ENCODE measurements at places on chromosomes 3 and 15. TPM values are rescaled to one million over a fixed set of nuclear protein-coding genes. Genes with fewer than 3 reads are reported as not detected.

DNA sequence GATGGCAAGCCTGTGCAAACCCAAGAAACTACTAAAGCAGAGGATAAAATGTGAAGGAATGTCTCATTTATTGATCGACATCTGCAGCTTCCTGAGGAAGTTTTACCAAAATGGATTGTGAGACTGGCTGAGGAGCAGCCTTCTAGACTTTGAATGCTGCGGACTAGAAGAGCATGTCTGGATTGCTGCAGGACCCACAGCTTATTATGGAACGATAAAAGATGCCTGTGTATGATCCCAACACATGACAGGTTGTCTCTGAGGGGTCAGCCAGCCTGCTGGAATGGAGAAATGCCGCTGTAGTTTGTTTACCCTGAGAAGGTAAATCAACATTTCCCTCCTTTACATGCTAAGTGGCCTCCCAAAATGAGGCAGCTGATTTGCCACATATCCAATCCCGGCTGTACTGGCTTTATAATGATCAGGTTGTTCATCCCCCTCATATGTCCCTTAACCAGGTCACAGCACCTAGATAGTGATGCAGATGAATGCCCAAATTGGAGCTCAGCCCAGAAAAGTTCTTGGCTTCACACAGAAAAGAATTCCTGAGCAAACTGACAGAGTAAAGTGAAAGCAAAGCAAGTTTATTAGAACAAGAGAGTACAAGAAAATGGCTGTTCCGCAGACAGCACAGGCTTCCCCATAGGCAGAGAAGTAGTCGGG lies 63.9 kb downstream of the IL12A start:
- no peak for DNase-seq

GRCh38 chr3:19149368-19149767 lies 1.1 kb downstream of the KCNH8 start:
- DNase-seq = peak; percentile 32

DNA sequence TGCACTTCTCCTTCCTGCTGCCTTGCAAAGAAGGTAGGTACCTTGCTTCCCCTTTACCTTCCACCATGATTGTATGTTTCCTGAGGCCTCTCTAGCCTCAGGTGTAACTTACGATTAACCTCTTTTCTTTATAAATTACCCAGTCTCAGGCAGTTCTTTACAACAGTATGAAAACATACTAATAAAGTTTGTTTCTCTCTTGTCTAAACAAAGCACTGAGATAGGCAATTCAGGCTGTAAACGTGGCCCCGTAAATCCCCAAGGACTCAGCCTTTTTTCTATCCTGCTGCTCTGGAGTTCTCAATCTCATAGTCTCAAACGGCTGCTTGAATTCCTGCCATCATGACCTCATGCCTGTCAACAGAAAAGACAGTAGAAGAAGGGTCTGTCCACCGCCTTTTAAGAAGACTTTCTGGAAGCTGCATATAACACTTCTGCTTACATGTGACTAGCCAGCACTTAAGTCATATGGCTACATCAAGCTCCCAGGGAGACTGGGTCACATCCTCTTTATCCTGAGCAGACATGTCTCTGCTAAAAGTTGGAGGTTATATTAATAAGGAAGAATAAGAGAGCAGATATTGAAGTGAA lies 257.8 kb downstream of the EBLN2 start:
- no peak for DNase-seq

GRCh38 chr3:38043486-38043885 lies 4.5 kb downstream of the DLEC1 start:
- DNase-seq = no peak

GRCh38 chr15:37536967-37537605 lies 397.4 kb upstream of the TMCO5A start:
- DNase-seq = peak; percentile 53

DNA sequence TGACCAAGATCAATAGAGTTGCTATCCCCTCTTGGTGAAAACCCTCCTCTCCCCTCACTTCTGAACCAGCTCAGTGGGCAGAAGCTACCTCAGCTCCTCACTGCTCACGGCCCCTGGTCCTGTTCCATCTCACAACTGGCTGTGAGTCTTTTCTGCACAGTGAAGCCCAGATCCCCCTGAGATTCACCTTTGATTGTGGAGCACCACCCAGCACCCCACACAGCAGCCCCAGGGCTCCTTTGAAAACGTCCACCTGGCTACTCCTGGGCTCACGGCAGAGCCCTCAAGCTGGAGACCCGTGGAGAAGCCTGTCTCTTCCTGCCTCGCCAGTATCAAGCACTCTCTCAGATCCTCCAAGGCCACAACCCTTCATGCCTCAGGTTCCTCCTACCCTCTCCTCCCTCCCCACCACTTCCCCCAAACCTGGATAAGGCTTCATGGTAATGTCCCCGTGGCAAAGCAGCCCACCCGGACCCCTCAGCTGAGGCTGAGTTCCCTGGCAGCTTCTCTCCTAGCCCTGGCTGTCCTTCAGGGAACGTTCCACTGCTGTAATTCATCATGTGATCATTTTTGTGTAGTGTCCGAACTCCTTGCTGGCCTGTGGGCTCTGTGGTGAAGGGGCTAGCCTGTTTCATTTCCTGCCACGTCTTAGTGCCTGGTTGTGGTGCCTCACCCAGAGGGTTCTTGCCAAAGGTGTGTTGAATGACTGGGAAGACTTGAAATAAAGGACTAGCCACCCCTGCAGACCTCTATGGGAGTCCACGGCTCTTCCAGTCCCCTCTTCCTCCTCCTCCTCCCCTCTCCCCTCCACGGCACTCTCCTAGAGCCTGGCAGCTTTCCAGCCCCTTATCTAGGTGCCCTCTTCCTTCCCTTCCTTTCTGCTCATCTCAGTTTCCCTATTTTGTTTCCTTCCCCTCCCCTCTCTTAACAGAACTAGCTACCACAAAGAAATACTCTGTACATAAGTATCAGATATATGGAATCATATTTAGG lies 44.5 kb downstream of the KY start:
- peak; percentile 52 for DNase-seq

- no peak for DNase-seq
These were observed at the start of gene LSMEM2 for GRCh38 chr3:50278880-50279224. LSMEM2 (plus strand) TSS chr3:50279087; CDS start chr3:50279114, 27 bp downstream.

DNA sequence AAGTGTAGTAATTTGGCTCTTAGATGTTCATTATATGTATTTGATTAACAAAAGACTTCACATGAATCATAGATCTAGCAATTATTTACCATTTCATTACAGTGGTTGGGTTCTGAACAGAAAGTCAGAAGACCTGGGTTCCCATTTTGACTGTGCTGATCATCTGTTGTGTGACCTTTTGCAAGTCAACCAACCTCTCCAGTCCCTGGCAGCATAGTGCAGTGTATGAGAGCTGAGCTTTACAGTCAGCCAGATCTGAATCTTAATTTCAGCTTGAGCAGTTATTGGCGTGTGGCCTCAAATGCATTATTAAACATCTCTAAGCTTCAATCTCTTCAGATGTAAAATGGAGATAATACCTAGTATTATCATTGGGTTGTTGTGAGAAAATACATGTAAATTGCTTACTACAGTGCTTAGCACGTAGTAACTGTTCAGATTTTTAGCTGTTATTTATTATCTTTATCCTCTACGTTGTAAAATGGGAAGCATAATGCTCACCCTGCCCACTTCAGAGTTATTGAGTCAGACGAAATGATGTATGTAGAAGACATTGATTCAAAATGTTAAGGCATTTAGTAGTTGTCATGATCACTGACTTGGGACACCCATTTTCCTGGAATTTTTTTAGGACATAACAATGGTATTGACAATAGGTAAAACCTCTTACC lies 104.0 kb downstream of the KLHL25 start:
- no peak for DNase-seq

- DNase-seq = no peak
These were observed 21.9 kb downstream of the GABRA5 start for GRCh38 chr15:26888761-26889160.

DNA sequence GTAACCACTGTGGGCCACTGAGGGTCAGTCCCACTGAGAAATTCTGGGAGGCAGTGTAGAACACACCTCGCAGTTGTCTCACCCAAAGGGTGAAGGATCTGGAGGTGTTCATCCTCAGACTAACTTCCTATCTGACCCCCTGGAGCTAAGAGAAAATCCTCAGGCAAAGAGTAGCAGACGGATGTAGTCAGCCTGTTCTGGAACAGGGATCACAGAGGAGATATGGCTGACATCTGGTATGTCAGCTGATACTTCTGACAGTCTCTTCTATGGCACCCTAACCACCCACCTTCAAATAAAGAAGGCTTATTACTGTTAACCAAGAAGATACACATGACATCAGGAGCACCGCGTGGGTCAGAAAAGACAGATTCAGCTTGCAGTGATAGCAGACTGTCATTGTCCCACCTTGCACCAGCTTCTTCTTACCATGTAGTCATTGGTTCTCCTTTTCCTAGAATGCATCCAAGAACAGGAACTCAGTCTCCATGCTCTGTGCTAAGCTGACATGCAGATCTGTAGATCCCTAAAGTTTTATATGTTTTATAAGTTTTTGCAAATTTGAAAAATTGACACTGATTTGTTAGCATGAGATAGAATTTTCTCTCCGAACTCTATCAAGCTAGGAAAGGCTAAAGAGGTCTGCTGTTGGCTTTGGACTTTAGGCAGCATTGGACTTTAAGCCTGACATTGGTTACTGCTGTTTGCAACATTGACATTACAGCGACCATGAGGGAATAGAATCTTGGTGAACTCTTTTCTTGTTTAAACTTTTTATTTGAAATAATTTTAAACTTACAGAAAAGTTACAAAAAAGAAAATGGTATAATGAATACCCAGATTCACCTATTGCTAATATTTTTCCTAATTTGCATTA lies 60.4 kb downstream of the KBTBD12 start:
- DNase-seq = no peak

- DNase-seq = no peak
These were observed 229.2 kb upstream of the CHRM5 start for GRCh38 chr15:33738941-33739664.

DNA sequence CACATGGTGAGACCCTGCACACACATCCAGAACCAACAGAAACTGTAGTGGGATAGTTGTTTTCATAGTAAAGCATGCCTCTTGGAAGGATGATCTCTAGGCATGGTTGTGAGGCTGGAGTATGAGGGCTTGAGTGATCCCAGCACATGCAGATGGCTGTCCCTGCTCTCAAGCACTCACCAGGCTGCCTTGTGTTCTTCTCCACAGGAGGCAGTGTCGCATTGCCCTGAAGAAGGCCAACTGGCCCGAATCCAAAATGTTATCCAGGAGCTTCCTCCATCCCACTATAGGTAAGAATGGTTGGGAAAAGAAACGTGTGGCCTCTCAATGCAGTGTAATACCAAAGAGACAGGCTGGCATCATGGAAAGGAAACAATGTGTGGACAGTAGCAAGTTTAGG lies 82.7 kb downstream of the TMEM39A start:
- no peak for DNase-seq

GRCh38 chr15:93249623-93250022 lies 160.6 kb upstream of the RGMA start:
- DNase-seq = no peak

DNA sequence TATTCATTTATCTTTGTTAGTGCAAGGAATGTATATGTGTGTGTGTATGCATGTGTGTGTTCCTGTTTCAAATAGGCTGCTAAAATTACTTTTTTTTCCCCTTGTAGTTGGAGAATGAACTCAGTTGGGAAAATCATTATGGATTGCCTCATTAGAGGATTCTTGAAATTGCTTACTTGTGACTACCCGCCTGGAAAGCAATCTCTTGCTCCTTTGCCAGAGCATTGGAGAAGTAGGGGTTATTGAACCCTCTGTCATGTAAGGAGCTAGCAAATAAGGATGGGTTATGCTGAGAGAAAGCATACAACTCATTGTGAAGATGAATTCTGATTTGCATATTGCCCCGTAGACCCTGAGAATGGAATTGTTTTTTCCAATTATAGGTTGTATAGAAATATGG lies 474.5 kb downstream of the CADM2 start:
- no peak for DNase-seq

DNA sequence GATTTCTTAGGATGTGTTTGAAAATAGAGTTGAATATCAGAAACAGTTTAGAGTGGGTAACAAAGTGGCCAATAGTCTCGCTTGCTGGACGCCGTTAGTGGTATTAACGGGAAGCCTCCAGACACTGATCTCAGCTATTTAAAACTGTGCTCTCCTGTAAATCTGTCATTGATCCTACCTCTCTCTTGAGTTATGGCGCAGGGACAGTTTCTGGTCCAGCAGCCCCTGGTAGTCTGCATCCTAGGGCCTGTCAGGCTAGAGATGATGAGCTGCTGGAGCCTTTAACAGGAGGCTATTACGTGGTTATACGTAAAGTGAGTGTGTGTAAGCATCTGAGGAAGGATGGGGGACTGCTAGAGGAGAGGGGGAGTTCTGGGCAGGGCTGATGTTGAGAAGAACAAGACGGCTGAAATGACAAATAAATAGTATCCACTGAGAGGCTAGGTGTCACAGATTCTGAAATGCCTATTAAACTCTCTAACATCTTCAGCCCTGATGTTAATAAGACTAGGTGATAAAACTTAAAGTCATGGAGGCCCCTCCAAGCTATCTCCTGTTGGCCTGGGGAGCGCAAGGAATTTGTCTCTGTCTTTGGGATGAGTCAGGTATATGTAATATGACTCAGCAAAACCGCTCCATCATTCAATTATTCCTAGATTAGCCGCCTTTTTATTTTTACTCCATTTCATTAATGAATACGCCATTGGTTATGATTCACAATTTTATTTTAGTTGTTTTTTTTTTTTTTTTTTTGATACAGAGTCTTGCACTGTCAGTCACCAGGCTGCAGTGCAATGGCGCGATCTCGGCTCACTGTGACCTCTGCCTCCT lies 155.7 kb downstream of the GREM1 start:
- DNase-seq = no peak

GRCh38 chr3:21042184-21042583 lies 708.8 kb downstream of the ZNF385D start:
- no peak for DNase-seq

DNA sequence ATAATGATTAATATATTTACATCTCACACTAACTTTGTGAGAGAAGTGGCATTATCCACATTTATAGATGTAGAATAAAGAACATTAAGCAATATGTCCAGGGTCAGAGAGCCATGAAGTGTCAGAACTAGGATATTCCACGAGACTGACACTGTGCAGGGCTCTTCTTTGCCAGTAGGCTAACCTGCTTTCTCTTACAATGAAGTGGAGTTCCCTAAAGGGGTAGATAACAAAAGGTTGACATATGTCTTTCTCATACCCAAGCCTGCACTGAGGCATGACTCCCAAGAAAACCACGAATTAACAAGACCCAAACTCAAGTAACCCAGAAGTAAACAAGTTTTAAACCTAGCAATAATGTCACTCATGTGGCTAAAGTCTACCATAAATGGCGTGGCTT lies 191.5 kb upstream of the SLC2A2 start:
- DNase-seq = no peak

DNA sequence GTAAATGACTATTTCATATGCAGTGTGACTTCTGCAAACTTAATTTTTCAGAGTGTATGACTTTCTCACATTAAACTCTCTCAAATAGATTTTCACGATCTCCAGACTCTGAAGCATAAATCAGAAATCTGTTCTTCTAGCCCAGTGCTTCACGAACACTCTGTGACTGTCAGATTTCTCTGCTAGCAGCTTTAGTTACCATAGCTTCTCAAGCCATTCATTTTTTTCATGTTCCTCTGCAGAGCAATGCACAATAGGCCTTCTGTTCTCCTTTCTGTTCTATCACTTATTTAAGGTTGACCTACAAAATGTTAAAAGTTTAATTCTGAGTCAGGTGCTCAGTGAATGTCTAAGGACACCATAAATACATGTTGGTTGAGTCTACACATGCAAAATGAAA lies 1102.2 kb downstream of the TUSC7 start:
- no peak for DNase-seq

The GJD2 gene
- not detected for total RNA-seq

The HHATL gene
- total RNA-seq = not detected

The GOLGA8S gene
- total RNA-seq = not detected

The ZNF385D gene
- total RNA-seq = 0.13 TPM

The SNTN gene
- total RNA-seq = not detected

The MORC1 gene
- total RNA-seq = 0.11 TPM
